ENCODE measurements at places on chromosomes 13 and 19. TPM values are rescaled to one million over a fixed set of nuclear protein-coding genes. Genes with fewer than 3 reads are reported as not detected.

The KLK13 gene
- total RNA-seq = not detected

The ANKRD27 gene
- total RNA-seq = 15.5 TPM

The TMEM150B gene
- total RNA-seq = not detected

The LILRB4 gene
- not detected for total RNA-seq

The ATXN8OS gene
- not detected for total RNA-seq

The GSX1 gene
- not detected for total RNA-seq

The DLL3 gene
- total RNA-seq = 0.23 TPM

The RFPL4A gene
- total RNA-seq = not detected

The FCER2 gene
- total RNA-seq = not detected

The ANKRD24 gene
- under 0.01 TPM for total RNA-seq

The PLIN5 gene
- total RNA-seq = not detected

The CGB3 gene
- not detected for total RNA-seq

The PDE4C gene
- total RNA-seq = 6.2 TPM

The ASF1B gene
- 5.8 TPM for total RNA-seq

The MTRF1 gene
- 6.1 TPM for total RNA-seq

The TLE2 gene
- 13.1 TPM for total RNA-seq

The INAFM1 gene
- 7.9 TPM for total RNA-seq

The CRB3 gene
- not detected for total RNA-seq

The ZNF57 gene
- 4.1 TPM for total RNA-seq

The VSTM2B gene
- total RNA-seq = not detected

The B3GNT8 gene
- total RNA-seq = 1.6 TPM

The ZNF135 gene
- 3.4 TPM for total RNA-seq

The SHISA7 gene
- not detected for total RNA-seq

The CYP4F2 gene
- total RNA-seq = not detected

The MAU2 gene
- total RNA-seq = 22.0 TPM

The VSTM1 gene
- not detected for total RNA-seq

The CAPN12 gene
- total RNA-seq = not detected

The ZNF865 gene
- 4.6 TPM for total RNA-seq

The WTIP gene
- total RNA-seq = 28.7 TPM

The CYSLTR2 gene
- total RNA-seq = not detected

The IGFL3 gene
- not detected for total RNA-seq

The MAB21L1 gene
- not detected for total RNA-seq

The MIER2 gene
- total RNA-seq = 8.0 TPM

The PRR22 gene
- 0.60 TPM for total RNA-seq

The U2AF2 gene
- total RNA-seq = 82.9 TPM

The RASGRP4 gene
- 0.12 TPM for total RNA-seq

The RNASEH2B gene
- 44.8 TPM for total RNA-seq

The PSG11 gene
- not detected for total RNA-seq

The CD209 gene
- total RNA-seq = not detected

The NFKBIB gene
- total RNA-seq = 14.4 TPM

The OR7A10 gene
- total RNA-seq = not detected

The ATP1A3 gene
- total RNA-seq = not detected

The SIPA1L3 gene
- 9.4 TPM for total RNA-seq

The FCGBP gene
- not detected for total RNA-seq

The CEACAM7 gene
- total RNA-seq = not detected

The KLC3 gene
- not detected for total RNA-seq
